ENCODE measurements at places on chromosomes 6 and 20.

GRCh38 chr20:5596401-5597193 lies 153.6 kb upstream of the SHLD1 start:
- DNase-seq: no peak

DNA sequence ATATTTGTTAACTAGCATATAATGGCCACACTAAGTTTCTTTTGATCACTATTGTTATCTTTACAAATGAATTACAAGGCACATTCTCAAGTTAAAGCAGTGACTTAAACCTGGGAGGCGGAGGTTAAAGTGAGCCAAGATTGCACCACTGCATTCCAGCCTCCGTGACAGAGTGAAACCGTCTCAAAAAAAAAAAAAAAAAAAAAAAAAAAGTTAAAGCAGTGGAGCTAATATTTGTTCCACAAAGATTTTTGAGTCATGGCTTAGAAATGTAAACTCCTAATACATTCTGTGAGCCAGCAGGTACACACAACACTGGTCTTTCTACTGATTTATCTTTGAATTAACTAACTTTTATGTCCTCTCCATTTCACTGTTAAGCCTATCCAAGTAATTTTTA lies 221.7 kb upstream of the HTR1E start:
- DNase-seq: no peak

DNA sequence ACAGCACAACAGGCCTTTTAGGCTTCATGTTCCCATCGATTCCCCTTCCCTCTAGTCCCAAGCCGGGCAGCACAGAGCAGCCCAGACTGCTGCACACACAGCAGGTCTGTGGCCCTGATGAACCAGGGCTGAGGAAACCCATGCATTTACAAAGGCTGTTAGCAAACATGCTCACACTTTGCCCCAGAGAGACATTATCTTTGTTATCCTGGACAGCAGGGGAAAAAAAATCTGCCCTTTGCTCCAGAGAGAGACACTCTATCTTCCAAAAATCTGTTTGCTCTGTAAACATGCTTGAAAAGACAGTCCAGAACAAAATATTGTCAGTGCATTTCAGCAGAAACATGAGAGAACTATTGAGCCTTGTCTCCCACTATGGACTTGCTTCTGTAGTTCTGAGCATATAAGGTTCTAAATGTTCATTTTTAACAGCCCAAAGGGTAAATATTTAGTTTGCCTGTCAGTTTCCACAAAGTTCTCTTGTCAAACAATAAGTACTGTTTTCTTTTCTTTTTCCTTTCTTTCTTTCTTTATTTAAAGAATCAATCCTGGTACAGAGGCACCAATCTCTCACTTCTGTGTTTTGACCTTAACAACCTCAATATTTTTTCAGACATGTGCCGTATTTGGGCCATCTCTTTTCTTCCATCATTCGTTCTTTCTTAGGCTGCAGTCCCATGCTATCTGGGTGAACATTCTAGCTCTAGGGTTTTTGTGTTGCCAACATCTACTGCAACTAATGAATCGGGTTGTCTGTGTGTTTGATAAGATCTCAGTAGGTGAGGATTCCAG lies 468.0 kb downstream of the EPM2A start:
- peak; percentile 4 for DNase-seq

DNA sequence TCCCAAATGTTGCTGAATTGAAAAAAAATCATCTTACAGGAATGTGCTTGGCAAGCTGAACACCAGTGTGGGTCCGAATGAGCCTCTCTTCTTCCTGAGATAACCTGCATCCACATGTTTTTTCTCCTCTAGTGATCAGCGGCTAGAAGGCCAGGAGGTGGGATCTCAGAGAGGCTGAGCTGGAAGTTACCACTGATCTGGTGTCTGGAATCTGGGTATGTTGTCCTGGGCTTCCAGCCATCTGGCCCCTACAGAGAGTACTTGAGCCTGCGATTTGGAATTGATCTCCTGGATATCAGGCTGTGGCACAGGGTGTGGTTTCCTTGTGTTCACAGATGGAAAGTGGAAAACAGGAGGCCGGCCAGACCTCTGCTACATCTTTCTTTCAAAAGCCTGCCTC lies 35.9 kb downstream of the SULF2 start:
- DNase-seq: no peak

DNA sequence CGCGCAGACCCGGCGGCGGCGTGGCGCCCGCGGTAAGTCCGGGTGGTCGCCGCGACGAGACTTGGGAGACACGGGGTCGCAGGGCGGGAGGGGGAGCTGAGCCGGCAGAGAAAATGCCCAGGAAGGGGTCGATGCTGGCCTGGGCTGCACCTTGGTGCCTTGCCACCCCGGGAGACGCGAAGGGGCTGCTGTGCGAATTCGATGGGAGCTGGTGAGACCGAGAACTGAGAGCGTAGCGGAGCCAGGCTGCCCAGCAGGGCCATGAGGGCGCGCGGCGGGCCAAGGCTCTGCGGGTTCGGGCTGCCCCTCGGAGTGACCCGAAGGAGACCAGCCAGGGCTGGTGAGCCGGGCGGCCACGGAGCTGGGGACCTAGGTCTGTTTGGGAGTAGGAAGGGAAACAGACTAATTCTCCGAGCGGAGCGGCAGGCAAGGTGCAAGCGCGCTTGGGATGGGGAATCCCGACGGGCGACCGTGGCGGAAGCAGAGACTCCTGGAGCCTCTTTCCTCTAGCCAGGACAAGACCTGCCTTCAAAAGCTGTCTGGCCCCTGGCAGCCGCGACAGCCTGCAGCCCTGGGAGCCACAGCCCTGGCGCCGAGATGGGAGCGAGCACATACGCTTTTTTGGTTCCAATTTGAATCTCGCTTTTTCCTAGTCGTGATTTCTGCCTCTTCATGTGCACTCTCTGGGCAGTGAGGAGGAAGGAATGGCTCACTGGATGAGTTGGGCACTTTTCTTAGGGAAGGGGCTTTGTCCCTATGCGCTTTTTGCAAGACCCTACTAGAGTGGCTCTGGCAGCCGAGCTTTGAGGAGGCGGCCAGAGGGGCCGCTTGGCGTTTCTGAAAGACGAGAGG lies 691 bp downstream of the SYNDIG1 start:
- DNase-seq: peak; percentile 14

Data from fibroblast of lung (primary cell).